ENCODE measurements at places on chromosomes 2 and 18.

DNA sequence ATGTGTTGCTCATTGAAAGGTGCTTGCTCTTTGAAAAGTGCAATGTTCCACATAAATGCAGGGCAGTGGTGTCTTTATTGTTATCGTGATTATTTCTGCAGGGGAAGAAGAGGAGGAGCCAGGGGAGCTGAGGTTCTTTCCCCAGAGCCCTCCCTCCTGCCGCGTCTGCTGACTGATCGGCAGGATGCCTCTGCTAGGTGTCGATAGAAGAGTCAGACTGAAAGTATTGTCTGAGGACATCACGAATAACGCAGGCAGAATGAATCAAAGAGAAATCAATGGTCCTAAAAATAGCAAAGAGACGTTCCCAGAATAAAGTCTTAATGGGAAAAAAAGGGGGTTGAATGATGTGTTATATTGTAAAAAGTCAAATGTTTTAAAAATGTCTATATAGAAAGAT lies 47.4 kb upstream of the SIX3 start:
- DNase-seq: no peak

DNA sequence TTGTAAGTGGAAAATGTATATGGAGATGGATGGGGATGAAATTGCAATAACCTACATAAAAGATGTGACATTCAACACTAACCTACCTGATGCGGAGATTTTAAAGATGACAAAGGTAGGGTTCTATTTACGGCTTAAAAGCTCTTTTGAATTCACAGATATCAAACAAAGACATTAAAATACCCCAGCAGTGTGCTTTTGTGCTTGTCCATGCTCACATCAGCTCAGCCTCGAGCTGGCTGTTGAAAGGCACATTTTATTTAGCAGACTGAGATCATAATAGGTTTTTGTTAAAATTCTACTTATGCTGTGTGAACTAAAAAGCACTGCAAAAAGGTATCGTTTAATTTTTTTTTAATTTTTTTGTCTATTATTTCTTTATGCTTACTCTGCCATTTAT lies 96.0 kb upstream of the CDCA7 start:
- no peak for DNase-seq

DNA sequence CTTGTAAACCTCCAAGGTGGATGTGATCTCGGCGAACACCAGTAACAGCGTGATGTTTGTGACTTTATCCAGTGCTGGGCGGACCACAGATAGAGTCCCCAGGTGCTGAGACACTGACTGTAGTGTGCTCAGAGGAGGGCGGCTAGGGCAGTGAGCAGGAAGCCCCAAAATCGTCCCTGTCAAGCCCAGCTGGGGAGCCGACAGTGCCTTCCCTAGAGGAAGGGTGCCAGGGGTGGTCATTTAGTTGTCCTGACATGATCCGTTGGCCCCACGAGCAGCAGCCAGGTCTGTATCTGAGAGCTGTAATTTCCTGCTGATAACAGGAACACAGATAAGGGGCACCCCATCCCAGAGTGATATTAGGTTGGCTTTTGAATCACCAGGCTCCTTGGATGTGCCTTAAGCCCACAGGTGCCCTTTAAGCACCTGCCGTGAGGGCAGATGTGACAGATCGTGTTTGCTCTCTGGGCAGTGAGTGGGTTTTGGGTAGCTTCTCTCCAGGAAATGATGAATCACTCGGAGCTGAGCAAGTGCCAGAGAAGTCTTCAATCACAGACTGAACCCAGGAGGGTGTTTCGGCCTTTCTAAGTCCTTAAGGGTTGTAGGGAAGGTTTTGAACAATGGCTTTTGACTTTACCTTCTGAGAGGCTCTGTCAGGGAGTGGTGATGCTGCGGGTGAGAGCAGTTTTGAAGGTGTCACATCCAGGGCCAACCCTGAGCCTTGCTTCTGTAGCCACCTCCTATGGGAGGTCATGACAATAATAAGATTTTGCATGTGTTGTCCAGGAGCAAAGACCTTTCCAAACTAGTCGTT lies 7.7 kb downstream of the LPIN1 start:
- no peak for DNase-seq

- no peak for DNase-seq
Observed at GRCh38 chr2:100548771-100549170, 14.0 kb upstream of the PDCL3 start.

- no peak for DNase-seq
Observed at GRCh38 chr2:10294077-10294476, 8.6 kb upstream of the HPCAL1 start.

- DNase-seq: peak; percentile 42
Observed at GRCh38 chr18:9135912-9136314, 668 bp upstream of the ANKRD12 start.

- peak; percentile 92 for DNase-seq
Observed at GRCh38 chr2:172098650-172099471, 3.8 kb downstream of the DLX2 start.

DNA sequence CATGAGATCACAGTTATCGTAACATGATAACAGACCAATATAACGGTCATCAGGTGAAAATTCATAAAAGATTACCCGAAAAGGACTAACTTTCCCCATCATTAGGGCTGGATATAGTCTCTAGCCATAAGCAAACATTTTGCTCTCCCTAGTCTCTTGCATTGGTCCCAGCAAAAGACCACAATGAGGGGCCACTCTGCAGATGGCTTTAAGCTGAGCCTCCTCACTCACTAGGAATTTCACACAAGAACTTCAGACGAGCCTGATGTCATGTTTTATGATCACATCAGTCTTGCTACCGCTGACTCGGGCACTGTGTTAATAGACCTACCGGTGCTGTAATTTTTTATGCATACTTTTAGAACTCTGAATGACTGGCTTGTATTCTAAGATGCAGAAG lies 35.2 kb downstream of the STK17B start:
- no peak for DNase-seq

DNA sequence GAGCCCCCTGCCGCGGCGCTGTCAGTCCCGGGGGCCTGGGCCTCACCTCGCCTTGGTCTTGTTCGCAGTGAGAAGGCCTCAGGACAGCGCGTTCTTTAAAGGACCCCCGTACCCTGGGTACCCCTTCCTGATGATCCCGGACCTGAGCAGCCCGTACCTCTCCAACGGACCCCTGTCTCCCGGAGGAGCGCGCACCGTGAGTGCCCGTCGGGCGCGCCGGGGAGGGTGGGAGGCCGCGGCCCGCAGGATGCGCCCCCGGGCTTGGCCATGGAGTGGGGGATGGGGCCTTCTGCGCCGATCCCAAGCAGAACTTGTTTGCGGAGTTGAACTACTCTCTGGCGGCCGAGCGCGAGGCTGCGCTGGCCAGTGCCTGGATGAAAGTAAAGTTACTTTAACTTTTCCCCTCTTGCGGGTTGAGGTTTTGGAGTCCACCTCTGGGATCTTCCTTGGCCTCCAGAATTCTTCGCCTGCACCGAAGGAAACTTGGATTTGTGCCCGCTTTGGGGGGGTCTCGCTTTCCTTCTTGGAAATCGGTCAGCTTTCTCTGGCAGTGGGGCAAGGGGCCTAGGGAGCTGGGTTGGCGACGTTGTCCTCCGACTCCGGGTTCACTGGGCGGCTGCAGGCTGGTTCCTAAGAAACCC lies 1.2 kb downstream of the TCF7L1 start:
- peak; percentile 28 for DNase-seq

GRCh38 chr18:25456334-25457010 lies 104.5 kb upstream of the ZNF521 start:
- no peak for DNase-seq

DNA sequence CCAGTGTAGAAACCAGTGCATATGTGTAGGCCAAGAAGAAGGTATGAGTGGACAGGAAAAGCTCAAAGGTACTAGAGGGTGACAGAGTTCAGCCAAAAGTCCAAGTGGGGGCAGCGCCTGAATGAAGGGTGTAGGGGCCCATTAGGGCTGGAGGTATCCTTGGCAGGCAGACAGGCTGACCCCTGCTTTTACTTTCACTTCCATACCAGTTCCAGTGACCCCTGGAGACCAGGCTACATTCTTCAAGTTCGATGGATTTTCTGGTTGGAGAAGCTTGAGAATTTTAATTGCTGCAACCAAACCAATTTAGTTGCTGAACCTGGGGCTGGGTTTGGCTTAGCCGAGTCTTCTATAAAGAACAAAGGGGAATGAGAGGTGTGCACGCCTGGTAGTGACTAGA lies 42.3 kb upstream of the MRPL33 start:
- DNase-seq: no peak

GRCh38 chr2:191030521-191031154 lies 16.7 kb upstream of the STAT1 start:
- no peak for DNase-seq

DNA sequence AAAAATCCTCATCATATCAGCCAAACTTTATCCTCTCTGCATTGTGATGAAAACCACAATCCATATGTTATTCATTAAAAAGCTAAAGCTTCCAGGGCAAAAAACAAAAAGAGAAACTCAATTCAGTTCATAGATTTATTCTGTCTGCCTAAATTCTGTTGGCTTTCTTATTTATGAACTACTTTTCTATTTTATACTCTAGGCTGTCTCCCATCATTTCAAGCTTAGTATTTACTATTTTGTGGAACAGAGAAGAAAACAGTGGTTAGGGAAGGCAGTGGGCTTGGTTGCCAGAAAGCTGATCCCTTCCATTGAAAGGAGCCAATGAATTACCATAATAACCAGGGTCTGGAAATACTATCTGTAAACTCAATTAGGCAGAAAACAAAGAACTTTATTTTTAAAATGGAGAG lies 71.8 kb downstream of the RAPH1 start:
- no peak for DNase-seq

GRCh38 chr2:107591561-107592279 lies 235.0 kb upstream of the RGPD4 start:
- no peak for DNase-seq

GRCh38 chr2:205509655-205510054 lies 172.6 kb upstream of the NRP2 start:
- no peak for DNase-seq

GRCh38 chr2:164896634-164897355 lies 55.2 kb upstream of the COBLL1 start:
- no peak for DNase-seq

DNA sequence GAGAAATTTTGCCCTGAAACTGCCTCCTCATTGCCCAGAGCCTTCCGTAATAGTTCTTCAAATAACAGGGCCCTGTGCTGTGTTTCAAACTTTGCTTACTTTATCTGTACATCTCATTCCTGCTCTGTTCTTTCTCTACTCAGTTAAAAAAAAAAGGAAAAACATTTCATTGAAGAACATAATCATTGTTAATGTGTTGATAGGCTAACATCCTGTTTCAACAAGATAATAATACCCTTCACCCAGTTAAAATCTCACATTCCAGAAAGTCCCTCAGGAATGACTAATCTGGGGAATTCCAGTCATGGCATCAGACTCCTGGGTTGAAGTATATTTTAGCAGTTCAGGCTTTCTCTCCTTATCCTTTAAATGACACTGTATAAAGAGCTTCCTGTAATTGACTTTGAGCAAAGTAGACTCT lies 45.6 kb upstream of the ITGAV start:
- no peak for DNase-seq

DNA sequence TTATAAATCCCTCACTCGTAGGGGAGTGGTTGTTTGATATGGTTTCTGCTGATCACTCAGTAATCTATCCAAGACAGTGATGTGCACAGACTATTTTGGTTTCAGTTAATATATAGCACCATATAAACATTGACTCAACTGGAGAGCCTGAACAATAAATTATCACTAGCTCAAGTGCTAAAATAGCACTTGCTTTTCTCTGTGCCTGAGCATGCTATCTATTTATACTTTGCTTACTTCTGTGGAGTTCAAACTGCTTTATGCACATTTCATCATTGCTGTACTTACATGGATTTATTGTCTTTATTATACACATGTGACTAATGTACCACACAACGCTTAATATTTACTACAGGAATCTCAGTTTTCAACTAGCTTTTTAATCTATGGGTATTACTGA lies 133.6 kb downstream of the BCL2 start:
- no peak for DNase-seq

DNA sequence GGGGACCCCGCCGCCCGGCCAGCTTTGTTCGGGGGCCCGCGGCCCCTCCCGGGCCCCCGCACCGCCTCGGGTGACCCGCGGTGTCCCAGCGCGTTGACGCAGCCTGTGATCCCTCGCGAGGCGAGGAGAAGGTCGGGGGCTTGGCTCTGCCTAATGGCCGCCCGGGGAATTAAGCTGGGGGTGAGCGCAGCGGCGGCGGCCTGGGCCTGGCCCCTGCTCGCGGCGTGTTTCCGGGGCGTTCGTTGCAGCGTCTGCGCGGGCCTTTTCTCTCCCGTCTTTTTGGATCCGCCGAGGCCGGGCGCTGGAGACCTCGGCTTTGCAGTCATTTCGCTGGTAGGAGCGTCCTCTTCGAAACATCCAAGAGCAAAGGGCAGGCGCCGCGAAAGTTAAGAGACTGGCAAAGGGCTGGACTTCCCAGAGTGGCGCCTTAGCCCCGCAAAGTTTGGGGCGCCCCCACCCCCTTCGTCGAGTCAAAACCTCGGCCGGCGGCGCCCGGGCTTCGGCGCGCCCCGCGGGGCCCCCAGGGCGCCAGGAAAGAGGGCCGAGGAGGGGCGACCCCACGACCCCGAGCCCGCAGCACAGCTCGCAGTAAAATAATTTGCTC lies 1.3 kb downstream of the SALL3 start:
- no peak for DNase-seq

DNA sequence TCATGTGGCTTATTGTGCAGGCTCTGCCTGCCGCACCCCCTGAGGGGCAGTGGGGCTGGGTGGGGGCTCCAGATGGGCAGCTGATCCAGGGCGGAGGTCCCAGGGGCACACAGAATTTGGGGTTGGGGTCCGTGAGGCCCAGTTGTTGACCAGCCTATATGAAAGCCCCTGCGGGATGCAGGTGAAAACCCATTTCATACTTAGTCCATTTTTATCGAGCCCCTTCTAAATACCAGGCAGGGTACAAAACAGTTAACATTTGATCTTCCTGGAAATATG lies 30.6 kb downstream of the MYO7B start:
- no peak for DNase-seq

DNA sequence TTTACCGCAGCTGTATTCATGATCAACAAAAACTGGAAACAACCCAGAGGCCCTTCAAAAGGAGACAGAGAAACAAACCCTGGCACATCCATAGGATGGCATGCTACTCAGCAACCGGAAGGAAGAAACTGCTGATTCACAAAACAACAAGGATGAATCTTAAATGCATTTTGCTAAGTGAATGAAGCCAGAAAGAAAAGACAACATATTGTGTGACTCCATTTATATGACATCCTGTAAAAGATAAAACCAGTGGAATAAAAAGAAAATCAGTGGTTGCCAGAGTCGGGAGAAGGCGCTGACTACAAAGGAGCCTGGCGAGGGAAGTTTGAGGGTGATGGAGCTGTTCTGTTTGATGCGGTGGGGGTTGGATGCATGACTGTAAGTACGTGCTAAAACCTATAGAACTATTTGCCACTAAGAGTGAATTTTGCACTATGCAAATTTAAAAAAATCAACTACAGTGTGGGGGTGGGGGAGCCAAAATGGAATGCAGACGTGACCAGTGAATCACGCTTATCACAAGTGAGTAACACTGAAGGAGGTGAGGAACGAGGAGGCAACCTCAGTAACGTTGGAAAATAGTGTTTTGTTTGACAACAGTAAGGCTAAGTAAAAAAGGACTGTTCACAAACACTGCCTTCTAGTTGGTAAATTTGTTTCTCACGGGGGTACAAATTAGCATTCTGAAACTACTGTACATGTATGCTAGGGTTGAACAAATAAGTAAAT lies 108.9 kb downstream of the INHBB start:
- no peak for DNase-seq

- DNase-seq: no peak
Observed at GRCh38 chr2:217316743-217317142, 456.9 kb upstream of the TNP1 start.

Measured in 8988T (cell line).